Naive thymus-derived CD4-positive, alpha-beta T cell (primary cell): ENCODE measurements at places on chromosomes 5 and 9. TPM values are rescaled to one million over a fixed set of nuclear protein-coding genes. Genes with fewer than 3 reads are reported as not detected.

DNA sequence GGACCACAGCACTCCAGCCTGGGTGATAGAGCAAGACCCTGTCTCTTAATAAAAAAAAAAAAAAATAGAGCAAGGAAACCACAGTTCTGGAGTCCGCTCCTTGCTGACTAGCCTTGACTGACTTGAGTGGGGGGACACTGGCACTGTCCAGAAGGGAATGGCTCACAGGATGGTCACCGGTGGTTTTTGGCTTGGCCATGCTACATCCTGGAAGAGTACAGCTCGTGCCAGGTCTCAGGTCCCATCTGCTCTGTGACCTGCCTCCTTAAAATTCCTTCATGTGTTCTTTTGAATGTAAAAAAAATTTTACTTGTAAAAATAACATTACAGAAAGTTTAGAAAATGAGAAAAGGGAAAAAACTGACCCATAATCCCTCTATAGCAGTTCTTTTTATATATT is 5.6 kb downstream of the NANS start:
- no peak overlapping the region for H3K4me3 ChIP-seq
- no peak for DNase-seq
- H3K4me1 ChIP-seq = peaks cover 15% of the 10 kb centered on the region
- no peaks in the 10 kb centered on the region for H3K27me3 ChIP-seq

DNA sequence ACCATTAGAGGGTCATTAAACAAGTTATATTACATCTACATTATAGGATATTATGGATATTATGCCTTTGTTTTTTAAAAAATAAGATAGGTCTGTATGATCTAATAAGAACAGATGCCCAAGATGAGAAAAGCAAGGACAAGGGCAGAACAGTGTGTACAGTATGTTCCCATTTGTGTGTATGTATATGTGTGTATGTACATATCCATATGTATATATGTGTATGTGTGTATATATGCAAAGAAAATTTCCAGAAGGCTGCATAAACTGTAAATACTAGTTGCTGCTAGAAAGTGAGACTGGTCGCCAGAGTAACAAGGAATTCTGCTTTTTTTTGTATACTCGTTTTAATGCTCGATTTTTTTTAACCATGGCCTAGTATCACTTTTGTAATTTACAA is 58.1 kb upstream of the GLIS3 start:
- H3K4me1 ChIP-seq = no peaks in the 10 kb centered on the region
- DNase-seq = no peak
- no peaks in the 10 kb centered on the region for H3K36me3 ChIP-seq
- no peak overlapping the region for H3K27ac ChIP-seq
- H3K4me3 ChIP-seq = no peak overlapping the region

Gene ANKRD31
- total RNA-seq = 1.6 TPM

DNA sequence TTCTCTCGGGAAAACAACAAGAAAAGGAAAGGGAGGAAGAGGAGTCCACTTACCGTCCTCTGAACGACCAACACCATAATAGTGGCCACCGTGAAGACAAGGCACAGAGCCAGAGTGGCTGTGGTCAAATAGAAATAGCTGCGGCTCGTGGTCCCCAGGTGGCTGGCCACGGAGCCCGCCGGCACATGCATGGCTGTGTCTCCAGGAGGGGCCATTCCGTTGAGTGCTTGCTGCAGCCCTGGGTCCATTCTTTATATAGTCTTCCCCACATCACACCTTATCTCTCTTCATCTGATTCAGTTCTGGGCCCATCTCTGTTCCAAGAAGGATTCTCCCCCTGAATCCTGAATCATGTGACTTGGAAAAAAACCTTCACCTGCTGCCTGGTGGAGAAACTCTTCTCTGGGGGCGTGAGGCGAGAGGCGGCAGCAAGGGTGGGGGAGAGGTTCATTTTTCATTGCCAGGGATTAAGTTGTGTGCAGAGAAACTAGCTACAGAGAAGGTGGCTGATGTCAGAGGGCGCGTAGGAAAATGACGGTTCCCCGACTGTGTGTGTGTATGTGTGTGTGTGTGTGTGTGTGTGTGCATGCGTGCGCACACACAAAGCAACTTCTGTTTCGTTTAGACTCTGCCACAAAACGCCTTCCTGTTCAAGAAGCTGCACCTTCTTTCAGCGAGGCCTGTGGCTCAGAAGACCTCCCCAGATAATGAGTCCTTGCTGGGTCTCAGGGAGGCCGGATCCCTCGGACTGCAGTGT is at the start of gene TNFSF8:
TNFSF8 (minus strand) TSS at position 536 of the 757 bp plus-strand sequence; CDS start at position 248, 288 bp downstream.
- peaks cover 21% of the 10 kb centered on the region for H3K4me1 ChIP-seq
- peak; percentile 22 for DNase-seq
- H3K27me3 ChIP-seq = no peaks in the 10 kb centered on the region
- H3K27ac ChIP-seq = peak within 1 kb of the TSS; percentile 79
- H3K36me3 ChIP-seq = no peaks in the 10 kb centered on the region

DNA sequence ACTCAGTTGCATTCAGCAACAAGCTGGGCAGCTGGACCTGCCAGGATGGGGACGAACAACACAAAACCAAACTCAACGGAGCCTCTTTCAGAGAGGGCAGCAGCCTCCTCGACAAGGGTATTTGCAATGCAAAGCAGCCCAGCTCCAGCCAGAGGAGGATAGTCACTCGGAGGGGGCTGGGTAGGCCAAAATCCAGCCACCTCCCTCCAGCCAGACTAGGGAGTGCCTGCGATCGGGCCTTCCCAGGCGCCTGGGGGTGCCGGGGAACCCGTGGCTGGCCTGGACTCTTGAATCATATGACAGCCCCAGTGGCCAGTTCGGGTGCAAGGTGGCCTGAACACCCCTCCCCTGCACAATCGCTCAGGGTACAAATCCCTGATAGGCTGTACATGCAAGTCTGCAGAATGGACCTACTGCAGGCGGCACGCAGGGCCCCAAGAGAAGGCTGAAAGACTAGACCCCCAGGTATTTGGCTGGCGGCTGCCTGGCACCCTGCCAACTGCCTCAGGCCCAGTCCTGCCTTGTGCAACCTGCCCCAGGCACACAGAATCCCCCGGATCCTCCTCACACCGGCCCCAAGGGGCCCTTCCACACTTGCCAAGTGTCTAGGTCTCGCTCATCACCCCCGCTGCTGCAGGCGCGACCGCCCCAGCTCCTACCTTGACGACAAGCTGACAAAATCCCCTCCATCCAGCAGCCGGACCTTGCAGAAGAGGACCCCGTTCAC is 1.3 kb downstream of the EEIG1 start:
- DNase-seq = no peak
- H3K36me3 ChIP-seq = peaks cover 55% of the 10 kb centered on the region
- peaks cover 39% of the 10 kb centered on the region for H3K4me1 ChIP-seq
- peak overlapping the region; percentile 84 for H3K27ac ChIP-seq
- no peaks in the 10 kb centered on the region for H3K27me3 ChIP-seq

DNA sequence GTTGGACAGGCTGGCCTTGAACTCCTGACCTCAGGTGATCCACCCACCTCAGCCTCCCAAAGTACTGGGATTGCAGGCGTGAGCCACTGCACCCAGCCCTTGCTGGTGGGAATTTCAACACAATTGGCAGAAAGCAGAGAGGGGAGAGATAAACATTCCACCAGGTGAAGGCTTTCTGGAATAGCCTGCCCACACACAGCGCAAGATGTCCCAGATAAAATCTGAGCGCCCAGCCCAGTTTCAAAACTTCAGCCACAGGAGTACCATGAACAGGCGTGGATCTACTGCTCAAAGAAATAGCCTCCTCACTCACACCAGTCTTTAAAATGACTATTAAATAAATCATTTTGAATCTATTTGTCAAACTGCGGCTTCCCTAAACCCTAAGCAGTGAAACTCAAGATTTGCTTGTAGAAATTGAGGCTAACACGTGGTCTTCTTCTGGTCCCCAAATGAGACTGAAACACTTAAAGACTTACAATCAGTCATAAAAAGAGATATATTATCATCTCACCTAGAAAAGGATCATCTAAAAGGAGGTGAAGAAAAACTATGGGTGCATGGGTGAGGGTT is 34.7 kb downstream of the CAPSL start:
- no peaks in the 10 kb centered on the region for H3K27me3 ChIP-seq
- no peaks in the 10 kb centered on the region for H3K36me3 ChIP-seq
- H3K27ac ChIP-seq = no peak overlapping the region
- H3K4me1 ChIP-seq = peaks cover 12% of the 10 kb centered on the region

GRCh38 chr9:29697011-29697410 is 2123.7 kb upstream of the C9orf72 start:
- no peak for DNase-seq
- H3K36me3 ChIP-seq = no peaks in the 10 kb centered on the region
- H3K4me3 ChIP-seq = no peak overlapping the region
- H3K4me1 ChIP-seq = no peaks in the 10 kb centered on the region

- H3K27me3 ChIP-seq = no peaks in the 10 kb centered on the region
- no peaks in the 10 kb centered on the region for H3K4me1 ChIP-seq
- no peak overlapping the region for H3K27ac ChIP-seq
- H3K36me3 ChIP-seq = no peaks in the 10 kb centered on the region
These were observed 57.6 kb downstream of the MAMDC2 start for GRCh38 chr9:70101265-70101664.

Gene FOXD4L6
- not detected in 2 replicates for total RNA-seq

- no peaks in the 10 kb centered on the region for H3K27me3 ChIP-seq
- H3K4me3 ChIP-seq = peak overlapping the region; percentile 82
- H3K36me3 ChIP-seq = no peaks in the 10 kb centered on the region
- no peak for DNase-seq
- H3K27ac ChIP-seq = peak overlapping the region; percentile 85
- H3K4me1 ChIP-seq = peaks cover 20% of the 10 kb centered on the region
These were observed 1.1 kb downstream of the POLR1E start for GRCh38 chr9:37486616-37487548.
